ENCODE measurements at places on chromosomes 4 and X.

DNA sequence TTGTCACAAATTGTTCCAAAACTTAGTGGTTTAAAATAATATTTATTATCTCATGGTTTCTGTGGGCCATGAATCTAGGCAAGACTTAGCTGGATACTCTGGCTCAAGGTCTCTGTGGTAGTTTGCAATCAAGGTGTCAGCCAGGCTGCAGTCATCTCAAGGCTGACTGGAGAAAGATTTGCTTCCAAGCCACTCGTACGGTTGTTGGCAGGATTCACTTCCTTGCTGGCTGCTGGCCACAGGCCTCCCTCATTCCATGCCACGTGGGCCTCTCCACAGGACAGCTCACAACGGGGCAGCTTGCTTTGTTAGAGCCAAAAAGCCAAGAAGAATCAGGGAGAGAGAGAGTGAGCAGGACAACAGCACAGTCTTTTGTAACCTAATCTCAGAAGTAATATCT, 101.4 kb downstream of the WWC2 start:
- DNase-seq: no peak

DNA sequence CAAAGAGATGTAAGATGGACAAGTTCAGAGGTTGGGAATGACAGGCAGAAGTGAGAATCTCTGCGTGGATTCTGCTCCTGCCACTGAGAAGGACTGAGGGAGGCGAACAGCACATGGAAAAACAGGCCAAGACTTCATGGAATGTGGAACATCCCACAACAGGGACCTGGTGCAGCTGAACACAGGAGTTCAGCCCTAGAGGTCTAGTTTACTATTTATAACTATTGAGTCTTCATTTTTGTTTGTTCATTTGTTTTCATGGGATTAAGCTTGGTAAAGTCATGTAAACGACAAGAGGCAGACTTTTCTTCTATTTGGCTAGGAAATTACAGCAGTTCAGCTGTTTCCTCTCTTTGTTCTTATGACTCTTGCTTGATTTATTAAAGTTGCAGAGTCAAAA, 234.5 kb downstream of the MAML3 start:
- no peak for DNase-seq

DNA sequence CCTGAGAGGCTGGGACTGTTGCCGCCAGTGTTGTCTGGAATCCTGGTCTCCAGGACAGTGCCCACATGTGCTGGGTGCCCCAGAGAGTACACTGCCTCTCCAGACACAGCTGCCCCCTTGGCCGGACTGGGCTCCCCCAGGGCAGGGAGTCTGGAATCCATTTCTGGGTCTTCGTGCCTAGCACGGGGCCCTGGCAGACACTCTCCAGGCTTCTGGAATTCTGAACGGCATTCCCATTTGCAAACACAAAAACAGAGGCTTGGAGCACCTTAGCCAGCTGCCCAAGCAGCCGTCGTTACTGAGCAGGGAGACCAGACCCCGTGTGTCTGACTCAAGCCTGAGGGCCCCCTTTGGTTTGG, 20.8 kb downstream of the HMX1 start:
- no peak for DNase-seq

DNA sequence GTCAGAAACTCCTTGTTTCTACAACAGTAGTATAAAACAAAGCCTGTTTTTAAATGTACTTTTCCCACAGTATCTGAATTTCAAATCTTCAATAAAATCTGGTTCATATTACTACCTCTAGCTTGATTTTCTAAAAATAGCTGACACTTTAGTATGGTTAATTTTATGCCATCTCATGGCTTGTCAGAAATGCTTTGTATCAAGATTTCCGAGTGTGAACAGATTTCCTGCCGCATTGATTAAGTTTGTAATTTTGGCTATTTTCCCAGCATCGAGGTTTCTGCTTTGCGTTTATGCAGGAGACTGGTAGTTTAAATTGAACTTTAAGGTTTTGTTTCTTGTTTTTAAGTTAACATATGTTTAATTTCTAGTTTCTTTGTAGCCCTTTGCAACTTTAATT, 44.2 kb downstream of the CLCN3 start:
- no peak for DNase-seq

DNA sequence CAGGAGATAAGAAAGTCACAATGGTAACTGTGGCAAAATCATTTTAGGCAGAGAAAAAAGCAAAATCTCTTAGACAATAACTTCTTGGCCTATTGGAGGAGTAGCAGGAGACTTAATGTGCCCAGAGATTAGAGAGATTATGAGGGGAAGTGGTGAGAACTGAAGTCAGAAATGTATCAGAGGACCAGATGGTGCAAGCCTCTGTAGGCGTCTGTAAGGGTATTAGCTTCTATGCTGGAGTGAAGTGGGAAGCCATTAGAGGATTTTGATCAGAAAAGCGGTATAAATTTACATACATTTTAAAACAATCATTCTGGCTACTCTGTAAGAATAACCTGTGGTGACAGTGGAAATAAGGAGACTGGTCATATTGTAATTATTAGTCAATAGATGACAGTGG, 236.7 kb downstream of the FAT4 start:
- DNase-seq: no peak

DNA sequence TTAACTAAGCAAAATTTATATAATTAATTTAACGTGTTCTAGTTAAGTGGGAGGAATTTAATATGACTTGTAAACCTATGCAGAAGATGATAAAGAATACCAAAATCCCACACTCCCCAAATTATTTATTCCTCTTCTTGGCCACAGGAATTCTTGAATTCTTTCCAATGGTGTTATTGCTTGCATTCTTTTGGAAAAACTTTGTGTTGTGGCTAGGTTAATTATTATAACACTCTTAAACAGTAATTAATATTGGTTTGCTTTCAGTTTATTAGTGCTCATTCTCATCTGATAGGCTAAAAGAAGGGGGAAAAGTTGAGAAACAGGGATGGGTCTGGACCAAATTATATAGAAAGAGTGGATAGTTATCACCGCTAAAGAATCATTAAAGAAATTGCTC, 141.5 kb upstream of the PABPC4L start:
- DNase-seq: no peak

DNA sequence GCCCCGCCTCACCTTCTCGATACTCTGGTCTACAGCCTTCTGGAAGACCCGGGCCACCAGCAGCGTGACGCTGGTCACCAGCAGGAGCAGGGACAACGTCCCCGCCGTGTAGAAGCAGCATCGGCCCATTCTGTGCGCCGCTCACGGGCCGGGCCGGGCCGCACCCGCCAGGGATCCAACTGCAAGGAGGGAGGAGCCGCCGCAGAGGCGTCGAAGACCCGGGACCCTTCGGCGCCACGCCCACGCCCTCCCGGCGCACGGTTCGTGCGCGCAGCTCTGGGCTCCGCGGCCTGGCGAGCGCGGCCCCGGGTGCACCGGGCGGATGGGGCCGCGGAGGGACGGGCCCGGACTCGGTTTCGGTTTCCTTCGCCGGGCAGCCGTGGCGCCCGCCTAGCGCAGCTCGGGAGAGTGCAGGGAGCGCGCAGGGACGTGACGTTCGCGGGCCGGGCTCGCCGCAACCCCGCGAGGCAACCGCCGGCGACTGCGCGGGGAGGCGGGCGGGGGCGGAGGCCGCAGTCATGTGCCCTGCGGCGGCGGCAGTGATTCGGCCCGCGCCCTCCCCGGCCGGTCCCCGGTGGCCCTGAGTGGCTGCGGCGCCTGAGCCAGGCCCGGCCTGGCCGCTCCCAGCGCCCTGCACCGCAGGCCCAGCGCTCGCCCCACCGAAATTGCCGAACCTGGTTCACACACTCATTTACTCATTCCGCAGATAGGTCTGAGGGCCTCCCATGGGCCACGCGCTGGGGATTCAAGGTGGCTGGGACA, at the start of gene SCARB2:
SCARB2 (minus strand) TSS at position 410 of the 762 bp plus-strand sequence; CDS start at position 129, 281 bp downstream.
- DNase-seq: peak; percentile 73

DNA sequence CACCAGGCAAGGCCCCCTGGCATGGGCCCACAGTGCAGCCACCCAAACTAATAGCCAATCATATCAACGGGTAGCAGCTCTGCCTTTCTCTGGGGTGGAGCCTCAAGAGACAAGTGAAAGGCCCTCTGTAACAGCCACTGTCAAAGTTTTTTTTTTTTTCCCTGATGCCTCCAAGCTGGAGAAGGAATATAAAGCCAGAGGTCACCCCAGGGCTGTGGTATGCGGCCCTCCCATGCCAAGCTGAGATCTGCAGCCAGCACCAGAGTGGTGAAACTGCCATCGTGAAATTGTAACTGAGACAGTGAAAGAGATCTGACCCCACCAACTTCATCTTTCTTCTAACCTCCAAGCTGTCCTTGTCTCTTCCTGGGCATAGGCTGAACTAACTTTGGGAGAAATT, 407.0 kb downstream of the KLHL4 start:
- DNase-seq: no peak

- no peak for DNase-seq
Observed at GRCh38 chr4:148203056-148203898, 238.9 kb downstream of the NR3C2 start.

DNA sequence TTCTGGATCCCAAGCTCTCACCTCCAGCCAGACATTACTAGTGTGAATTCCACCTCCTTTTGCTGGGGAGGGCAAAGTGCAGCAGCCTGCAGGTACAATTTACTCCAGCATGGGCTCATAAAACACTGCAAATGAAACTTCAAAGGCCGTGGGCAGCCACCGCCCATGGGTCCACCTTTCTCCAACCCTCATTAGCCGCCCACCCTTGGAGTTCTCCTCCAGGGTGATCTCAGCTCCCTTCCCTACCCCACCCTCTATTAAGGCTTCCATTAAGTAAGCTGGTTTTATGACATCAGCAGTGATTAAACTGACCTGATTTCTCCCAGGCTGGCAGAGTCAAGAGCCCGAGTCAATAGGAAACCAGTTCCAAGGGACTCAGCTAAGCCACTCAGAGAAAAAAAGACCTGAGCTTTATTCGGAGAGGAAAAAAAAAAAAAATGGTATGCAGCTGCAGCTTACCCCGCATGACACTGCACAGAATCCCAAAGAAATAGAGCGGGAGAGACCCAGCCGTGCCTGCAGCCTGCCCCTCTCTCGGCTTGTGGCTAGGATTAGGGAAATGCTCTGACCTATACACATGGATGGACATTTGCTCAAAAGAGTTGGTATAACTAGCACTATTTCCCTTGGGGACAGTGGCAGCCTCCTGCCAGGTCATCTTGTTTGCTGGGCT, 319.6 kb downstream of the PTTG2 start:
- DNase-seq: no peak

DNA sequence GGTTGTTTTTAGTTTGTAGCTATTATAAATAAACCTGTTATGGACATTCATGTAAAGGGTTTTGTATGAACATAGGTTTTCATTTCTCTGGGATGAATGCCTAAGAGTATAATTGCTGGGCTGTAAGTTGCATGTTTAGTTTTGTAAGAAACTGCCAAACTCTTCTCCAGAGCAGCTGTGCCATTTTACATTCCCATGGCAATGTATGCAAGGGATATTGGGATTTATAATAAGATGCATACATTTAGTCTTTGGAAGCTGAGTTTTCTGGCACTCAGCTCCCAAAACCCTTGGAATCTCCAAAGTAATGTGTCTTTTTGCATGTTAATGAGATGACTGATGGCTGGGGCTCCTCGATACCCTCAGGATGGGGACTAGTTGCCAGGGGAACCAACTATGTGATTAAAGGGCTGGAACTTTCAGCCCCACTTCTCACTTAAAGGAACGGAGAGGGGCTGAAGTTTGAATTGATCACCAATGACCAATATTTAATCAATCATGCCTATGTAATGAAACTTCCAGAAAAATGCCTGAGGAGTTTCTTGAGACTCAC, 44.0 kb downstream of the SERTM2 start:
- DNase-seq: no peak

GRCh38 chr4:6941796-6942195, 32.2 kb downstream of the TBC1D14 start:
- DNase-seq: no peak

GRCh38 chr4:174549721-174550120, 27.4 kb upstream of the HPGD start:
- DNase-seq: no peak

GRCh38 chr4:170243662-170244288, 154.0 kb upstream of the AADAT start:
- DNase-seq: no peak

DNA sequence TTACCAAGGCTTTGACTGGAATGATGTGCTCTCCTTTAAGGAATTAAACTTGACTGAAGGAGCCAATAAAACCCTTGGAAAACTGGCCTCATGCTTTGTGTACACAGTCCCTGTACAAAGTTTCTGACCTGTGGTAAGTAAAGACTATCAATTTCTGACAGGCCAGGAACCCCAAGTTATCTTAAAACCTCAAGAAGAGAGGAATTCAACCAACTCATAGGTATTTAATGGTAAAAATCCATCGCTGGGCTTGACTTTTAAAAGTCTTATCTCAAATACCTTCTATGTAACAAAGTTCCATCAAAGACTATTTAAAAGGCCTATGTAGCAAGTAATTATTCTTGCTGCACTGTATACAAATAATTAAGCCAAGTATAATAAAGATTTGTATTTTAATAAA, 103.7 kb upstream of the TENT5D start:
- DNase-seq: no peak

DNA sequence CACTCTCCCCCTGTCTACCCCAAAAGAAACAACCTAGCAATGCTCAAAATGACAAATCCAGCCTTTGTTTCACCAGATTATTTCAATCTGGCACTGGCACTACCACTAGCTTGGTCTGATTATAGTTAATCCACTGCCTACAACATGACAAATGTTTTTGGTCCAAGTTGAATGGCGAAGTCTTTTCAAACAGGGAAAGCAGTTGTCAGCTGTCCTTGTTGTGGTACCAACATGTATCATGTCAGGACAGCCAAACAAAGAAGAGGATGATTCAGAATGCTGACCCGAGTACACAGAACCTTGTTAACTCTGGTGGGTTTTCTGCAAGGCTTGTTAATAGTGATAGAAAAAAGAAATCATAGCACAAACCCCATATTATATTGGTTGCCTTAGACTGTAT, 160.8 kb upstream of the ANK2 start:
- no peak for DNase-seq

DNA sequence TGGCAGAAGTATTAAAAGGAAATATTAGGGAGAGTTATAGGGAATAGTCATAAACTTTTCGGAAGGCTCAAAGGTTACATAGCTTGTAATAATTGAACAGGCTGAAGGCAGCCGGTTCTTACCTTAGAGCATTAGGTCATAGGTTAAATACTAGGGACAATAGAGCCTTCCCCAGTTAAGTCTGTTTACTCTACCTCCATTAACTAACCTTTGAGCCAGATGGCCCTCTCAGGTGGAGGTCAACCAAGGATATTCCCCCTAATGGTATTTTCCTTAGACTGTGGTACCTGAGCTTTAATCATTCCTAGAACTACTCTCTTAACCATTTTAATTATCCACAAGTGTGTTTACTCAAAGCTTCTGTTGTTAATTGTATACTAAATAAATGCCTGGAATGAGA, 920.9 kb upstream of the PABPC4L start:
- no peak for DNase-seq

All from SHP77 treated with DMSO at 0.1 percent for 48 hours (cell line).